8988T (cell line): ENCODE measurements at places on chromosomes 2 and 18.

DNA sequence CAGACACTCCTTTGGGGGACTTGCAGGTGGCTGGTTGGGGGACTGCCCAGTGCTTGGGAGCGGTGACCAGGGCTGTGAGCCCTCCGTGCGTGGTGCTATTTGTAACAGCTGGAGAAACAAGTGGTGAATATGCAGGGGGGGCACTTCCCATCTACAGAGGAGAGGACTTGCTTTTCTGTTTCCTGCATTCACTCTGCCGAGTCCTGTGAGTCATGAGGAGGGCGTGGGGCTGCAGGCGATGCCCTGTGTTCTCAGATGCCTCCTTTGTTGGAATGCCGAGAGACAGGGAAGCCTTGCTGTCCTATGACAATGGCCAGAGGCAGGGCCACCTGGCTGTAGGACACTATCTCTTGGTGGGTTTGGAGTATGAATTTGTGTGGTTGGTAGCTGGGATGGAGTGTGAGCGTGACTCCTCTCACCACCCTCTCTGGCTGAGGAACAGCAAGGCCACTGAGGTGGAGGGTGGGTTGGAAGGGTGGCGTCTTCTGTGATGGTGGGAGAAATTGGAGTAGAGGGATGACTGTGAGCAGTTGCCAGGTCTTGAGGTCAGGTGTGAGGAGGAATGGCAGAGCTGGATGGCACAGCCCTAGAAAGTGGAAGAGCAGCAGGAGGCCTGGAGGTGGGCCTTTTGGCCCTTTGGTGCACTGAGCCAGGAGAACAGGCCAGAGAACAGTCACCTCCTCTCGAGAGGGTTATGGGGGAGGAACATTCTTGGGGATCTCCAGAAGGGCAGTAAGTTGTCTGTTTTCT lies 24.3 kb downstream of the FHOD3 start:
- peak; percentile 33 for DNase-seq

DNA sequence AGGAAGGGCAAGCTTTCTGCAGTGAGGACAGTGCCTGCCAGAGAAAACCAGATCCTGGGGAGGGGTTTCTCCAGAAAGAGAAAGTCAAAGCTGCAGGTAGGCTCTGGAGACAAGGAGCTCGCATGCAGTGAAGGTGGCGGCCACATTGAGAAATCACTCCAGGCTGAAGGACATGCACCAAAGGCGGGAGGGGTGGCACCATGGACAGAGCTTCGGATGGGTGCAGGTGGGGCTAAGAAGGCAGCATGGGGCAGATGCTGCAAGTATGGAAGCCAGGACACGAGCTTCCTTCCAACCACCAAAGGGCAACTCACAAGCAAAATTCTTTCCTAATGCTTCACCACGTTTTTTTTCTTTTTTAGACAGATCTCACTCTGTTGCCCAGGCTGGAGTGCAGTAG lies 104.4 kb upstream of the SLC35G4 start:
- DNase-seq: no peak

GRCh38 chr2:122062506-122062905 lies 307.1 kb downstream of the TSN start:
- DNase-seq: no peak

DNA sequence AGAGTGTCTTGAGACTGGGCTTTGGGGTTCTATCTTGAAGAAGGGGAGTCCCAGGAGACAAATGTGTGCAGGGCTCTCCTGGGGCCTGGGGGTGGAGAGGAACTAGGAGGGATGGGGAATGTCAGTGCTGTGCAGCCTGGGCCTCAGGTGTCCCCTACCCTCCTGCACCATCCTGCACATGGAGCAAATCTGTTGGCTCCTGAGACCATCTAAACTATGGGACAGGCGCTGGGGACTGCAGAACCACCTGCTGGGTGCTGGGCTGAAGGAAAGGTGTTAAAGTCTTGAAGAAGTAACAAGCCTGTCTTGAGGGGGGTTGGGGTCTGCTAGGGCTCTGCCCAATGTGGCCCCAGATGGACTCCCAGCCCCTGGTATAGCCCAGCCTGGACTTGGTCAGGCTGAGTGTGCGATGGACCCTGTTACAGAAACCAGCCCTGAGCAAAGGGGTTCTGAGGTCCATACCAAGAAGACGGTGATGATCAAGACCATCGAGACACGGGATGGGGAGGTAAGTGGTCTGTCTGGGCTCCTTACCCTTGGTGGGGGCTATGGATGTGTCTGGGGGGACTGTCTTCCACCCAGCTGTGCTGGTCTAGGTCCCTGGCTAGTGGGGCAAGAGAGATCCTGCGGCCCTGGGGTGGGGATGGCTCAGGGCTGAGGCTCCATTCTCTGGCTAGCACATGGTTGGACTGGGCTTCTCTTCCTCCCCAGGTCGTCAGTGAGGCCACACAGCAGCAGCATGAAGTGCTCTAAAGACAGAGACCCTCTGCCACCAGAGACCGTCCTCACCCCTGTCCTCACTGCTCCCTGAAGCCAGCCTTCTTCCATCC lies 7.3 kb downstream of the DES start:
- no peak for DNase-seq

- DNase-seq: no peak
Observed at GRCh38 chr2:56179931-56180330, 3.9 kb upstream of the CCDC85A start.
